ENCODE measurements at places on chromosomes 16 and 17. TPM values are rescaled to one million over a fixed set of nuclear protein-coding genes. Genes with fewer than 3 reads are reported as not detected.

- DNase-seq = peak; percentile 60
Measured at GRCh38 chr17:60573236-60574051, 26.5 kb upstream of the PPM1D start.

GRCh38 chr17:30782206-30782605 is 42.3 kb downstream of the CRLF3 start:
- DNase-seq = no peak

NPIPA2 gene
- total RNA-seq = 6.7 TPM

GRCh38 chr17:538181-538973 is 176.3 kb downstream of the VPS53 start:
- peak; percentile 43 for DNase-seq

PLXDC1 gene
- 0.28 TPM for total RNA-seq

TUBD1 gene
- 13.8 TPM for total RNA-seq

ABCA5 gene
- 12.2 TPM for total RNA-seq
